Subcutaneous preadipocyte (primary cell): ENCODE measurements at places on chromosomes 3 and 15. TPM values are rescaled to one million over a fixed set of nuclear protein-coding genes. Genes with fewer than 3 reads are reported as not detected.

SST gene
- total RNA-seq = not detected in 2 replicates

SAMMSON gene
- total RNA-seq = not detected in 2 replicates

SPG21 gene
- total RNA-seq = 88.4 and 97.7 TPM in 2 replicates

SLC9C1 gene
- under 0.01 TPM in 1 of 2 replicates, not detected in the other for total RNA-seq

SNX33 gene
- 22.5 and 22.8 TPM in 2 replicates for total RNA-seq

NTRK3 gene
- not detected in 2 replicates for total RNA-seq

KCNAB1 gene
- total RNA-seq = under 0.01 TPM in 1 of 2 replicates, not detected in the other

ITIH1 gene
- not detected in 2 replicates for total RNA-seq

IL17RD gene
- 3.1 and 3.7 TPM in 2 replicates for total RNA-seq

MYO5C gene
- 0.20 and 0.73 TPM in 2 replicates for total RNA-seq

PPM1L gene
- 2.2 and 4.0 TPM in 2 replicates for total RNA-seq

SLC30A4 gene
- total RNA-seq = 5.9 TPM in 2 replicates

CCK gene
- total RNA-seq = 0.73 TPM in 1 of 2 replicates, not detected in the other

KLHL6 gene
- total RNA-seq = not detected in 2 replicates

EHD4 gene
- 9.2 and 20.3 TPM in 2 replicates for total RNA-seq

GRK7 gene
- not detected in 2 replicates for total RNA-seq

NANOGP8 gene
- total RNA-seq = 0.39 and 0.73 TPM in 2 replicates

P2RY1 gene
- total RNA-seq = under 0.01 and 0.39 TPM in 2 replicates

BCL2A1 gene
- 0.20 and 1.1 TPM in 2 replicates for total RNA-seq

APOD gene
- 45.4 and 204 TPM in 2 replicates for total RNA-seq

LRRIQ4 gene
- total RNA-seq = not detected in 2 replicates

PLCH1 gene
- total RNA-seq = under 0.01 and 0.37 TPM in 2 replicates

PPARG gene
- 84.1 and 121 TPM in 2 replicates for total RNA-seq

HEG1 gene
- 21.3 and 23.3 TPM in 2 replicates for total RNA-seq

MINDY2 gene
- 14.7 and 30.9 TPM in 2 replicates for total RNA-seq

CLDN16 gene
- not detected in 2 replicates for total RNA-seq

MFSD1 gene
- total RNA-seq = 72.3 and 81.6 TPM in 2 replicates

LYZL4 gene
- total RNA-seq = not detected in 2 replicates

GOLGA6C gene
- not detected in 2 replicates for total RNA-seq

GPX1 gene
- 203 and 264 TPM in 2 replicates for total RNA-seq

CTXN2 gene
- not detected in 2 replicates for total RNA-seq

UACA gene
- total RNA-seq = 53.3 and 92.1 TPM in 2 replicates

HHLA2 gene
- not detected in 2 replicates for total RNA-seq

NFKBIZ gene
- total RNA-seq = 14.9 and 18.4 TPM in 2 replicates

CPNE9 gene
- not detected in 2 replicates for total RNA-seq

CIDEC gene
- total RNA-seq = 4.9 and 10.3 TPM in 2 replicates

PTH1R gene
- total RNA-seq = 0.39 and 1.1 TPM in 2 replicates

ARPIN gene
- 11.8 and 12.7 TPM in 2 replicates for total RNA-seq

KNL1 gene
- 20.6 and 40.9 TPM in 2 replicates for total RNA-seq

CLDN18 gene
- total RNA-seq = not detected in 2 replicates

C3orf80 gene
- total RNA-seq = under 0.01 and 0.20 TPM in 2 replicates

SKOR1 gene
- under 0.01 TPM in 2 replicates for total RNA-seq

FOXB1 gene
- total RNA-seq = not detected in 2 replicates

FBLN2 gene
- 43.0 and 119 TPM in 2 replicates for total RNA-seq

CISH gene
- 0.78 and 1.1 TPM in 2 replicates for total RNA-seq

RSRC1 gene
- 51.1 and 63.1 TPM in 2 replicates for total RNA-seq

EPHA3 gene
- under 0.01 and 0.37 TPM in 2 replicates for total RNA-seq

MUSTN1 gene
- not detected in 2 replicates for total RNA-seq

NEK4 gene
- 22.4 and 35.4 TPM in 2 replicates for total RNA-seq

CLDN1 gene
- 0.20 TPM in 1 of 2 replicates, not detected in the other for total RNA-seq

COL6A6 gene
- total RNA-seq = under 0.01 and 0.20 TPM in 2 replicates

SH2D7 gene
- not detected in 2 replicates for total RNA-seq

AHSG gene
- not detected in 2 replicates for total RNA-seq

CRELD1 gene
- 8.6 and 18.4 TPM in 2 replicates for total RNA-seq

TRIM42 gene
- total RNA-seq = not detected in 2 replicates

CCDC54 gene
- not detected in 2 replicates for total RNA-seq

SLC24A1 gene
- 8.5 and 9.0 TPM in 2 replicates for total RNA-seq

SLC6A1 gene
- total RNA-seq = not detected in 2 replicates
